CD4-positive, alpha-beta T cell (primary cell): ENCODE measurements at places on chromosomes 16 and 17.
A peak's percentile ranks its signal among the peaks of the same experiment; 100 is the strongest.

DNA sequence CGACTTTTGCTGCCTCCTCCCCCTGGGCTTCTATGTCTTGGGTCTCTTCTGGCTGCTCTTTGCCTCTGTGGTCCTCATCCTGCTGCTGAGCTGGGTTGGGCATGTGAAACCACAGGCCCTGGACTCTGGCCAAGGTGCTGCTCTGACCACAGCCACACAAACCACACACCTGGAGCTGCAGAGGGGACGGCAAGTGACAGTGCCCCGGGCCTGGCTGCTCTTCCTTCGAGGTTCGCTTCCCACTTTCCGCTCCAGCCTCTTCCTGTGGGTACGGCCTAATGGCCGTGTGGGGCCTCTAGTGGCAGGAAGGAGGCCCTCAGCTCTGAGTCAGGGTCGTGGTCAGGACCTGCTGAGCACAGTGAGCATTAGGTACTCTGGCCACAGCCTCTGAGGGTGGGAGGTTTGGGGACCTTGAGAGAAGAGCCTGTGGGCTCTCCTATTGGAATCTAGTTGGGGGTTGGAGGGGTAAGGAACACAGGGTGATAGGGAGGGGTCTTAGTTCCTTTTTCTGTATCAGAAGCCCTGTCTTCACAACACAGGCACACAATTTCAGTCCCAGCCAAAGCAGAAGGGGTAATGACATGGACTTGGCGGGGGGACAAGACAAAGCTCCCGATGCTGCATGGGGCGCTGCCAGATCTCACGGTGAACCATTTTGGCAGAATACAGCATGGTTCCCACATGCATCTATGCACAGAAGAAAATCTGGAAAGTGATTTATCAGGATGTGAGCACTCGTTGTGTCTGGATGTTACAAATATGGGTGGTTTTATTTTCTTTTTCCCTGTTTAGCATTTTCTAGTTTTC lies 2.3 kb downstream of the GP1BA start:
- DNase-seq = no peak

DNA sequence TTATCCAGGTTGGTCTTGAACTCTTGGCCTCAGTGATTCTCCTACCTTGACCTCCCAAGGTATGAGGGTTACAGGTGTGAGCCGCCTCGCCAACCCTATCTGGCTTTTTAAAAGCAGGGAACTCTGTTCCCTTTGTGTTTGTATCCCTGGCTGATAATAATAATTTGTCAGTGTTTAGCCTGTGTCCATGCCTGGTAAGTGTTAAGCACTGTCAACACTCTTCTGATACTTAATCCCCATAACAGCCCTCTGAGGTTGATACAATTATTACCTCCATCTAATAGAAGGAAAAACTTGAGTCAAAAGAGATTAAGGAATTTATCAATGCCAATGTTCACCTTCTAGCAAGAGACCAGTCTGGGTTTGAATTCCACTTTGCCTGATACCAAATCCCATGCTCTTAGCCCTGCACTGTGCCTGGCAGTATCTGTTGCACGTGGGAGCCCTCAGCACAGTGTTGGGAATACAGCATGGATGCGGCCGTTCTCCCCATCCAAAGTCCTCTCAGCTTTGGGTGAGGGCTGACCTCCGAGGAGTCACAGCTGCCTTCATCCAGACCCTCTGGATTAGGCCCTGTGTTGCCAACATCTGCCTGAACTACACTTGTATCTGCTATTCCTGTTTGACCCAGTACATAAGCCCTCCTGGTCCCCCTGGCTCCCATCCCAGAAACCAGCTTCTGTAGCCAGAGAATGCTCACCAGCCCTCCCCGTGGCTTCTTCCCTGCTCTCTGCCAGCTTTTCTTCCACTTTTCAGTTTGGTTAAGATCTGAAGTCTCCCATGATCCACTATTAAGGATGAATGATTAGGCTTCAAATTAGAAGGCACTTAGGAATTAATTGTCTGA lies 335.6 kb upstream of the ASIC2 start:
- DNase-seq = no peak

DNA sequence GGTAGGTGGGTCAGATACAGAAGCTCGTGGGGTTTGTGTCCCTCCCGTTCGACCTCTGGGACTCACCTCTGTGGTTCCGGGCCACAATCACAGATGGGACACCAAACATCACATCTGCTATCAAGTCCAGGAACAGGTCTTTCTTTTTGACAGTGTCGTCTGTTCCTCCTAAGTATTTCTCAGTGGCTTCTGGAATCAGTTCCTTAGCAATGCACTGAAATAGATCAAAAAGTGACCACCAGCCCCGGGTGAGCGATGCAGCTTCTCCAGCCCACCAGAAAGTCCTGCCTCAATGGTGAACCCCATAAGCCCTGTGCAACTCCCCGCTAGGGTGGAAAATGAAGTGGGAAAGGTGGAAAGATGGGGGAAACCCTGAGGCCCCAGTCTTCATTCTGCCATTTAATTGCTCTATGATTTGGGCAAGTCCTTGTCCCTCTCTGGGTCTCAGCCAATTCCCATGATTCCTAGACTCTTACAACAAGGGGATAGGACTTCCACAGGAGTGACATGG lies 22.4 kb downstream of the CES1 start:
- no peak for DNase-seq

GRCh38 chr17:28494445-28495188 lies 11.5 kb upstream of the FOXN1 start:
- peak; percentile 78 for DNase-seq

DNA sequence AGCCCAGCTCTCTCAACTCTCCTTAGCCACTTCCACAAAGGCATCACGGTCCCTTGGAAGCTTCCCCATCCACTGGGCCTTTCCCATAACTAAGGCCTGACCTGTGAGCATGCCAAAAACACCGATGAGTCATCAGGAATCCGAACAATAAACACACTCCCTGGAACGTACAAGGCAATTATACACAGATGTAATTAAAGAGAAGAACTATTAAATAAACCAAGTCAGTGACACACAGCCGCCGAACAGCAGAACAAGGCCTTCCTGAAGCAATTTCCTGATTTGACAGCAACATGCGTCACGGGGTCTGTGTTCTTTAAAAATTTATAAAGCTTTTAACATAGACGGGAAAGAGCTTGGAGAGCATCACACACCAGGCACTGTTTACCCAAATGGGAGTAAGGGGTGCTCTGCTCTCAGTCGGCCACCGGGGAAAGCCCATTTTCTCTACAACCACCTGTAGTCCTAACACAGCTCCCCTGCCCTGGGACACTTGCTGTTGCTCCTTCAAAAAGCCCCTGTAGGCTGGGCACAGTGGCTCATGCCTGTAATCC lies 29.4 kb downstream of the COG7 start:
- DNase-seq = no peak

GRCh38 chr16:17759451-17760390 lies 289.0 kb upstream of the XYLT1 start:
- DNase-seq = no peak
